Activated naive CD8-positive, alpha-beta T cell treated with anti-CD3 and anti-CD28 coated beads for 36 hours (primary cell): ENCODE measurements at places on chromosomes 13 and 19. TPM values are rescaled to one million over a fixed set of nuclear protein-coding genes. Genes with fewer than 3 reads are reported as not detected.

ZNF567 gene
- total RNA-seq: 9.4 TPM

DNA sequence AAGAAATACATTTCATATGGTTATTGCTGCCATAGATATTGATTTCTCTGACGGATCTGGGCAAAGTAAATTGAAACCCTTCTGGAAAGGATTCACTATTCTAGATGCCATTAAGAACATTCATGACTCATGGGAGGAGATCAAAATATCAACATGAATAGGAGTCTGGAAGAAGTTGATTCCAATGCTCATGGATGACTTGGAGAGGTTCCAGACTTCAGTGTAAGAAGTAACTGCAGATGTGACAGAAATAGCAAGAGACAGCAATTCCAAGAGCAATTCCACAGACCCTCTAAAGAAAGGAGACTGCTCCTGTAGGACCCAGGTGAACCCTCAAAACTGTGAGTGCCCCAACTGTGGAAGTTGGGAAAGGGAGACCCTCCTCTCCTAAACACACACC lies 30.9 kb upstream of the KCTD12 start:
- no peak overlapping the region for H3K27ac ChIP-seq
- no peaks in the 10 kb centered on the region for H3K36me3 ChIP-seq
- no peak overlapping the region for H3K4me3 ChIP-seq

GRCh38 chr13:79709471-79709870 lies 228.5 kb downstream of the NDFIP2 start:
- no peaks in the 10 kb centered on the region for H3K4me1 ChIP-seq
- no peak for DNase-seq
- H3K4me3 ChIP-seq: no peak overlapping the region
- peaks cover 5% of the 10 kb centered on the region for H3K27me3 ChIP-seq
- H3K27ac ChIP-seq: no peak overlapping the region

DNA sequence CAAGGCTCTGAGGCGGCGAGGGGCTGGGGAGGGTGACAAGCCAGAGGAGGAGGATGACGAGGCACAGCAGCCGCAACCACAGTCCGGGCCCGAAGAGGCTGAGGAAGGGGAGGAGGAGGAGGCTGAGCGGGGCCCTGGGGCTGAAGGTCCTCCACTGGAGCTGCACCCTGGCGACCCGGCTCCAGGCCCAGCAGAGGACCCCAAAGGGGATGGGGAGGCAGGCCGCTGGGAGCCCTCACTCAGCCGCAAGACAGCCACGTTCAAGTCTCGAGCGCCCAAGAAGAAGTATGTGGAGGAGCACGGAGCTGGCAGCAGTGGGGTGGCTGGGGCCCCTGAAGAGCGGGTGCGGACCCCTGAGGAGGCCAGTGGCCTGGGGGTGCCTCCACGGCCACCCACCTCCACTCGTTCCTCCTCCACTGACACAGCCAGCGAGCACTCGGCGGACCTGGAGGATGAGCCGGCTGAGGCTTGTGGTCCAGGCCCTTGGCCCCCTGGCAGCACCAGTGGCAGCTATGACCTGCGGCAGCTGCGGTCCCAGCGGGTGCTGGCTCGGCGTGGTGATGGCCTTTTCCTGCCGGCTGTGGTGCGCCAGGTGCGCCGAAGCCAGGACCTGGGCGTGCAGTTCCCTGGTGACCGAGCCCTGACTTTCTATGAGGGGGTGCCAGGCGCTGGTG lies 2.9 kb downstream of the CIC start:
- no peak overlapping the region for H3K4me3 ChIP-seq
- no peak for DNase-seq
- no peak overlapping the region for H3K27ac ChIP-seq
- H3K36me3 ChIP-seq: peaks cover 7% of the 10 kb centered on the region

DNA sequence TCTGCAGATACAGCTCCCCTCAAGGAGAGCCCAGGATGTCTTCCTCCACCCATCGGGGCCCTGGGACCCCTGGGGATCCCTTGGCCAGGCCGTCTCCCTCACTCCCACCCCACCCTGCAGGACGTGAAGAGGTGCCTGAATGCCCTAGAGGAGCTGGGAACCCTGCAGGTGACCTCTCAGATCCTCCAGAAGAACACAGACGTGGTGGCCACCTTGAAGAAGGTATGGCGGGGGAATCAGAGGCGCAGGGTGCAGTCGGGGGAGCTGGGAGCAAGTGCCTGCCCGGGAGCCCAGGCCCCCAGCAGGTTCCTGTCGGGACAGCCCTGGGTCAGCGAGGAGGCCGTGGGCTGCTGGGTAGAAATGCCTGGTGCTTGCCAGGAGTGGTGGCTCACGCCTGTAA lies 19.6 kb downstream of the PLIN4 start:
- DNase-seq: no peak
- no peak overlapping the region for H3K4me3 ChIP-seq
- H3K27ac ChIP-seq: no peak overlapping the region
- no peaks in the 10 kb centered on the region for H3K4me1 ChIP-seq
